ENCODE measurements at places on chromosomes 1 and 21.

DNA sequence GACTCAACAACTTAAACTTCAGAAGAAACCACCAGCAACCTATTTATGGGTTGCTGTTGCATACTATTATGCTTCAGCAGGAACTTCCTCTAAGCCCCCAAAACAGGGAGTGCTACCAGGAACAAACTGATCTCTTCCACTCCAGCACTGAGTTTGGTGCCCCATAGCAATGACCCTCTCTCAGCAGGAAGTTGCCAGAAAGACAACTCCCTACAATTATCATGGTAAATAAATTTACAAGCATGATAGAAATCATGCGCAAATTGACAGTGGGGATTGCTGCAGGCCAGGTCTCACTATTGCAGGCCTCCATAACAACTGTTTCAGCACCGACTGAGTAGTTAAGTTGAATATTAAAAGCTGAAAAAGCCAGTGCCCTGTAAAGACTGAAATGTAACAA is 180.6 kb downstream of the PLA2G4A start:
- no peak for DNase-seq

DNA sequence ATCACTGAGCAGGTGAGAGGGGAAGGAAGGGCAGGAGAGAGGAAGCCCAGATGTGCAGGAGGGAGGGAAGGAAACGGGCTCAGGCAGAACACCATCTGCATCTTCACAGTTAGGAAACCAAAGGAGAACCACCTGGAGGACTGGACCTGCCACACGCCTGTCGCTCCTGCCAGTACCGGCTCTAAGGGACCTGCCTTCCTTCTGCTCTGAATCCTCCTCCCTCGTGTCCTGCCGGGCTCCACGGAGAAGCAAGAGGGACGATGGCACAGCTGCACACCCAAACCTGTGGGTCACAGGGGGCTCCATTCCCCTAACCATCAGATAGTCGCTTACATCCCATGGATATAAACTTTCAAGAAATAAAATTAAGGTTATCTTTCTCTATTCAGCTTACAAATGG is 56.1 kb downstream of the TOR1AIP2 start:
- no peak for DNase-seq

- peak; percentile 6 for DNase-seq
Observed at GRCh38 chr1:98749152-98749756, 87.7 kb downstream of the SNX7 start.

- no peak for DNase-seq
Observed at GRCh38 chr1:187477103-187477502, 648.4 kb downstream of the PLA2G4A start.

GRCh38 chr1:83033682-83034081 is 965.2 kb downstream of the TTLL7 start:
- no peak for DNase-seq

All from NCI-H1092 (cell line).